ENCODE measurements at places on chromosomes 11 and 22.

GRCh38 chr11:59614277-59615119 lies 1.1 kb downstream of the OSBP start:
- no peak for DNase-seq
- H3K36me3 ChIP-seq: peaks cover 11% of the 10 kb centered on the region
- peak overlapping the region; percentile 61 for H3K4me3 ChIP-seq
- peaks cover 28% of the 10 kb centered on the region for H3K4me1 ChIP-seq
- no peaks in the 10 kb centered on the region for H3K27me3 ChIP-seq

DNA sequence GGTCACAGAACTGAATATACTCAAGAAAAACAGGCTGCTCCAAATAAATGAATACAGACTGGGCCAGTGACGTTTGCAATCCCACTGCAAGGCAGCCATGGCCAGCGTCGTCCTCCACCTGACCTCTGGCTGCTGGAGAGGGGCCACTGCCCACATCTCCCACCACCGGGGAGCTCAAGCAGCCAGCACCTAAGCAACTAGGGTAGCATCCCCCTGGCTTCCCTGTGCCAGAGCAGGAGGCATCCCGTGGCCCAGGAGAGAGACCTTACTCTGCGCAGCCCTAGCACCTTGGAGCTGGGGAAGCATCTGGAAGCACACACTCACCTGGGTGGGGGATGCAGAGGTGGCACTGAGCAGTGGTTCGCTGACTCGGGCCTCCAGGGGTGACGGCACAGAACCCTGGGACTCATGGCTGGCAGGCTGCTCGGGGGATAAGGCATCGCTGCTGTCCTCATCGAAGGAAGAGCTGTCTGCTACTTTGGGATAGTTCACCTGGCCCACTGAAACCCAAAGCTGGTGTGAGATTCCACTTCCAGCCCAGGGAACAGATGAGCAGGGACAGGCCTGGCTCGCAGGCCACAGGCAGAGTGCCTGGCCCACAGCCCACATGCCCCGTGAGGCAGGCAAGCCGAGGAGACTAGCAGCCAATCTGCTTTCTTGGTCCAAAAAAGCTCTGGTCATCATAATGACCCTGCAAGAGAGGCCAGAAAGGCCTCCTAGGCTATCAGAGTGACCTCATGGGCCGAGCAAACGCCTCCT lies 53.7 kb downstream of the SGSM3 start:
- H3K4me1 ChIP-seq: no peaks in the 10 kb centered on the region
- no peak overlapping the region for H3K27ac ChIP-seq
- H3K36me3 ChIP-seq: peaks cover 100% of the 10 kb centered on the region
- H3K27me3 ChIP-seq: no peaks in the 10 kb centered on the region

GRCh38 chr22:50523806-50524675 lies 1.4 kb downstream of the SCO2 start:
- peak overlapping the region; percentile 71 for H3K4me3 ChIP-seq
- H3K27ac ChIP-seq: peak overlapping the region; percentile 94
- peaks cover 29% of the 10 kb centered on the region for H3K4me1 ChIP-seq

DNA sequence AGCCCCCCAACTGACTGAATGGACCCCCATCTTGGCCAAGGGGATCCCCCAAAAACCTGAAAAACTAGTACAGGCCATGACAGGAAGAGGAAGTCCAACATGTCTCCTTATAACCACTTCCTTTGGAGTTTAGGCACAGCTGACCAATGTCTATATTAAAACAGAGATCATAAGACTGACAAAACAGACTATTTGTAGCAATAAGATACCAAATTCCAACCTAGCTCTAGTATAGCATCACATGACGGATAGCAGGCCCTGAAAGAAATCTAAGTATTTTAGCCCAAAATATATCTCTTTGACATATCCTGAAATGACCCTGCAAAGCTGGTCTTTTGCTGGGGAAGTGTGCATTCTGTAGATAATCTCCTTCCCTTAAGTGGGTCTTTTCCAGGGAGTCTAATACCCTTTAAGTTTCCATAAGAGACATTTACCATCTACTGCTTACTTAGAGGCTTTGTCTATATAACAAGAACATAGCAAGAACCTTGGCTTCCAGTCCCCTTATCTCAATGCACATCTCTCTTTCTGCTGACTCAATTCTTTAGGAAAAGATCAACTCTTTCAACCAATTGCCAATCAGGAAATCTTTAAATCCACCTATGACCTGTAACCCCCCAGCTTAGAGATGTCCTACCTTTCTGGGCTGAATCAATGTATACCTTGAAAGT lies 34.9 kb upstream of the ACER3 start:
- no peak for DNase-seq
- H3K36me3 ChIP-seq: no peaks in the 10 kb centered on the region
- H3K27ac ChIP-seq: no peak overlapping the region
- no peaks in the 10 kb centered on the region for H3K4me1 ChIP-seq
- H3K27me3 ChIP-seq: no peaks in the 10 kb centered on the region

DNA sequence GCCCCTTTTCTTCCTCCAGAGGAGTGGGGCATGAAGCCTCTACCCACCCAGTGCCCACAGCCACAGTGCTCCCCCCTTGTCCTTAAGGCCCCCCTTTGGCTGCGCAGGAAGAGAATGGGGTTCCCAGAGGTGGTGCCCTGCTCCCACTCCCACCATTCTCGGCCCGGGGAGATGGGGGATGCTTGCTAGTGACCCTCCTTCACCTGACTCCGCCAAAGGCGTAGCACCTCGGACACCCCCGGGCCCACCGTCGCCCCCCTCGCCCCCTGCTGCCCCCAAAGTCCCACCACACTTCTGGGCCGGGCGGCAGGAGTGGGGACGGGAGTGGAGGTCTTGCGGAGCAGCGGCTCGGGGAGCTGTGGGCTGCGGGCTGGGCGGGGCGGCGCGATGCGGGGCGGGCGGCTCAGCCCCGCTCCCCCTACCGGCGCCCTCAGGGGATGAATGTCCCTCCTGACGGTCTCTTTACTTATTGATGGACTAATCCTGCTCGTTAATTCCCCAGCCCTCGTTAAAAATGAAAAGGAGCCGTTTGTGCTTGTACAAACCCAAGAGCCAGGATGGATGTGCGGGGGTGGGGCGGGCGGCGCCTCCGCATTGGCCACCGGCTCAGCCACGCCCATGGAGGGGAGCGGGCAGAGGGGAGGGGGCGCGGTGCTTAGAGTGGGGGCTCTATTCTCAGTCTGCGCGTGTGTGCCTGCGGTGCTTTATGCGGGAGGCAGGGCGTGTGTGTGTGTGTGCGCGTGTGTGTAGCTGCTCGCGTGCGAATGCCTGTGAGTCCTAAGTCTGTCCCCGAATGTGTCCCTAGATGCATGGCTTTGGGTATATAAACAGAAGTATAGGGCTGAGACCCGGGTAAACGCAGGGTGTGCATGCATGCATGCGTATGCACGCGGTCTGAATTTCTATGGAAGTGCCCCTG lies 25.6 kb downstream of the SYT7 start:
- no peak overlapping the region for H3K4me3 ChIP-seq
- DNase-seq: no peak
- H3K27me3 ChIP-seq: peaks cover 30% of the 10 kb centered on the region
- H3K27ac ChIP-seq: no peak overlapping the region

Measured in effector memory CD4-positive, alpha-beta T cell (primary cell).